ENCODE measurements at places on chromosomes 12 and 14.

GRCh38 chr14:92848887-92849286, 54.8 kb downstream of the GOLGA5 start:
- DNase-seq, result no peak

GRCh38 chr12:64066776-64067175, 155.3 kb downstream of the KICS2 start:
- DNase-seq, result no peak

DNA sequence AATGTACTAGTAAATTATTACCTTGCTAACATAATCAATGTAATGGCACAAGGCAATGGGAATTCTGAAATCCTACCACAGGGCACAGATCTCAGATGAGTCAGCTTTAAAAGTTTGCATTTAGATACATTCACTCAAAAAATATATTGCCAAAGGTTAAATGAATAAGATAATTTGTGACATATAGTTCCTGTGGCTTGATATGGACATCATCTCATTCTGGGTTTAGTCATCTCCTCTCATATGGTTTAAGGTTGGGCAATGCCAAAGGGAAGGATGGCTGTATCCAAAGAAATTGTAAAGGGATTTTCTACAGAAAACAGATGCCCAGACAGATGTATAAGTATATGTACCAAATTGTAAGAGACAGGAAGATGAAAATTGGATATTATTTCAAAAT, 1065.0 kb downstream of the LRFN5 start:
- DNase-seq, result no peak

DNA sequence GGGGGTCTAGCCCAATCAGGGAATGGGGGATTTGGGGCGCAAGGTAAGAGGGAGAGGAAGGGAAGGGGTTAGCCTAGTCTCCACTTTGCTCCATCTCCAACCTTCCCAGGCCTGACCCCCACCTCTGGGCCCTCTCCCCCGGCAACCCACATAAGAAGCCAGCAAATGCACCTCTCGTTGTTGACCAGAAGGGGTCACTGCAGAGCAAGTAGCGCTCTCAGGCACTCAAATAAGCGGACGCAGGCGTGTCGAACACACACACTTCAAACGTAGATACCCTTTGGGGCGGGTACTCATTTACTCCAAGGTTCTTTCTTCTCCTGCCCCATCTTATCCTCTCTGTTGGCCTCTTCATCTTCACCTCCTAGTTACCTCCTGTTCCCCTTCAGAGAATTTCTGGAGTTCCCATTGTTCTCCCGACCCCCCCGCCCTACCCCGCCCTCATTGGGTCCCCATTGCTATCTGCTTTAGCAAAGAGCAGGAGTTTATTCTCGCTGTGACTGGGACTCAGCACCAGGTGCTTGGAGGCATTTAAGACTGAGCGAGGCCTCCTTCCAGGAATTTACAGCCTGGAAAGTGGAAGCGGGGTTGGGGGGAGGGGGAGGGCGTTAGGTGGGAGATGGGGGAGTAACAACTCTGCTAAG, 1.5 kb upstream of the SRRM4 start:
- DNase-seq, result peak; percentile 88

- no peak for DNase-seq
These were observed 2.3 kb upstream of the TRAFD1 start for GRCh38 chr12:112122823-112123690.

DNA sequence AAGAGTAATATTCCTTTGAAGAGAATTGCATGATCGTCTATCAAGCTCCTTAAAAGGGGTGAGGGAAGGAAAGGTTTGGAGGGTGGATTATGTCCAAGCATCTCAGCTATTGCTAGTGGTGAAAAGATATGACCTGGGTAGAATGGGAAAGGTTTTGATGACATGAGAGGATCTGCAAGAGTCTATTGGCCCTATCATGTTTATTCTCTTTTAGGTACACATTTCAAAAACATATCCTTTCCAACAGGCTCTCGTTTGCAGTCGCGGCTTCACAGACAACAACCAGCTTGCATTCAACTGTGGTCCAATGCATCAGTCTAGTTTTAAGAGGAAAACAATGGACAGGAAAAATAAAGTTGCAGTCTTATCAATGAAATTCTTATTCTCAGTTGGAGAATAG, 17.1 kb downstream of the FOXG1 start:
- DNase-seq, result no peak

- no peak for DNase-seq
These were observed 53.5 kb upstream of the PLEKHG6 start for GRCh38 chr12:6257007-6257406.

GRCh38 chr12:233615-233968, 19.6 kb upstream of the SLC6A12 start:
- DNase-seq, result no peak

- DNase-seq, result no peak
These were observed 17.6 kb upstream of the NR4A1 start for GRCh38 chr12:52033446-52034140.

- DNase-seq, result no peak
These were observed 234.8 kb downstream of the ZFP36L1 start for GRCh38 chr14:68558096-68558495.

- peak; percentile 74 for DNase-seq
These were observed 197.5 kb upstream of the TMEM132C start for GRCh38 chr12:128069359-128069997.

GRCh38 chr14:30974628-30975027, 50.8 kb upstream of the AP4S1 start:
- DNase-seq, result no peak

GRCh38 chr14:32709027-32709426, 229.7 kb upstream of the NPAS3 start:
- DNase-seq, result no peak

DNA sequence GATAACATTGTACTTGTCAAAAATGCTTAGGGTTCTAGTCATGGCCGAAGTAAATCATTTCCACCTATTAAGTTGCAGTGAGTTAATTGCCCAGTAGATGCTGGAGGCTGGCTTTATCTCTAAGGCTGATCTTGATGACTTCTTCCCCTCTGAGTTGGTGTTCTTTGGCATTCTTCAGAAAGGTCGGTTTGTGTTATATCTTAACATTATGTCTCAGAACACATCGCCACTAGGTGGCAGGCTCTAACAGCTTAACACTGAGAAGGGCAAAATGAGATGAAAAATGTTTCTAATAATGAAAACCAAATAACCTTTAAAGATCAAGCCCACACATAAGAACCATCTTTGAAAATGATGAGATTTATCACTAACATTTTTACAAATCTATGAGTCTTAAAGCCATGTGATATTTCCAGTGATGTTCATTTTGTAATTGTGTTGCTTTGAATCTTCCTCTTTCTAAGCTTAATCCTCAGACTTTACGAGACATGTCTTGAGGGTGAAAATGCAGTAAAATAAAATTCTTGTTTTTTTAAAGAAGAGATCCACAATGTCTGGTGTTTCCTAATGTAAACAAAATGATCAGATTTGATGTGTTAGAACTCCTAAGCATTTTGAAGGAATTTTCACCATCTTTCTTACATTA, 28.6 kb downstream of the SUDS3 start:
- peak; percentile 83 for DNase-seq

GRCh38 chr12:74689071-74689655, 151.5 kb downstream of the ATXN7L3B start:
- no peak for DNase-seq

DNA sequence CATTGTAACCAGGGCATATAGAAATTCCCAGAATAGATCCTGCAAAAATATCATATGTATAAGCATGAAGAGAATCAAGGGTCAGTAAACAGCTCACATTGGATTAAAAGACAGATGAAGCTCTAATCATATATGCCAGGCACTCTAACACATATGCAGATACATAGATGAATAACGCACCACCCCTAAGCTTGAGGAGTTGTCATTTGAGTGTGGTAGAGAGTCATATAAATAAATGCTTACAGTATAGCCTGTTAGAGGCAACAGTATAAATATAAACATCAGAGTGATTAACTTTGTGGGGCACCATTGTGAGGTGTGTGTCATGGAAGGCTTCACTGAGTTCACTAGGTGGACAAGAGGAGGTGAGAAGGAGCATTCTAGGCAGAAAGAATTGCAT, 346.7 kb upstream of the PRICKLE1 start:
- DNase-seq, result no peak

GRCh38 chr12:31929027-31929526, 30.1 kb upstream of the RESF1 start:
- no peak for DNase-seq

GRCh38 chr14:72621387-72622065, 272.4 kb downstream of the DPF3 start:
- DNase-seq, result peak; percentile 7

GRCh38 chr12:56833780-56834179, 70.7 kb downstream of the HSD17B6 start:
- no peak for DNase-seq

DNA sequence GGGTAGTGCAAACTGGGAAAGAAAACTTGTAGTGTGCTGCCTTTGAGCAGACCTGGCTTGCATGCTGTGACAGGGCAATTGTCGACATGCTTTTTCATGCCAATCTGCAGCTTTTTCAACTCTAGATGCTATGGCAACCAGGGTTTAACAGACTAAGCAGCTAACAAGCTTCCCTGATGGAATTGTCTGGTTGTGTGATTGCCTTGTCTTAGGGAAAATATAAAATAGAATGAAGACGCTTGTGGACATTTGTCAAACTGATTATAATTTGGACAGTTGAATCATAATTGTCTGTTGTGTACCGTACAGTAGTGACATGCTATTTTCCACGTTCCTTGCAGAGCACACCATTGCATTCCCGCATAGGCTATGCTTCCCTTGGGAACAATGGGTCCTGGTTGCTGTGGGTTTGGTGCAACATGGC, 113.0 kb downstream of the FOXG1 start:
- no peak for DNase-seq

DNA sequence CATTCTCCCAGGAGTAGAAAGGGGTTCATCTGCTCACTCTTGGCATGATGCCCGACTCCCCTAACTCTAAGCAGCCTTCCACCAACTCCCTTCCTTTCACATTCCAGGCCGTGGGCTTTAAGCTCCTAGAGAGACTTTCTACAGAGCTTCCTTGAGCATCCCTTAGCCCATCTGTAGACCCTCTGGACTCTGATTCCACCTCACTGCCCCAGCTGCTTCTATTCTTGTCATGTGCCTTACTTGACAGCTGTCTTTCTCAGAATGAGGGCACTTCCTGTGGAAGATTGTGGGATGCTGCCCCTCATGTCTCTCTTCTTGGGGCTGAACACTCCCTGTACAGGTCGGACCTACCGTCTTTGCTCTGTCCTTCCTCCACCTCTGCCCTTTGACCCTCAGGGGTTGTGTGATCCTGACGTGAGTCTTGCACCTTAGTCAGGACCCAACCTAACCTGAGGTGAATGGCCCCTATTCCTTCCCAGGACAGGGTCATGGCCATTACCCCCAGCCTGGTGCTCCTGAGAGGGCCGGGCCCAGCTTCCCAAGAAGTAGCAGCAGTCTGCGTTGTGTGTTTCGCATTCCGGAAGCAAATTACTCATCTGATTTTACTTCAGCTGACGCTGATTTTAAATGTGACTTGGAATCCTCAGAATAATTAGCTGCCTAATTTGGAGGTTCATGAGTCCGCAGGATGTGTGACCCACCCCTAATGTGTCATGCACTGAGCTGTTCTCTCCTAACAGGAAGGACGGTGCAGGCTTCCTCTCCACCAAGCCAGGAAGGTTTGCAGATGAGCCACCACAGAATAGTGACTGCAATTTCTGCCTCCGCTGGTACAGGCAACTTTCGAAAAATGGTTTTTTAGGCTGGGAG, 2.7 kb upstream of the GALNT6 start:
- peak; percentile 78 for DNase-seq

DNA sequence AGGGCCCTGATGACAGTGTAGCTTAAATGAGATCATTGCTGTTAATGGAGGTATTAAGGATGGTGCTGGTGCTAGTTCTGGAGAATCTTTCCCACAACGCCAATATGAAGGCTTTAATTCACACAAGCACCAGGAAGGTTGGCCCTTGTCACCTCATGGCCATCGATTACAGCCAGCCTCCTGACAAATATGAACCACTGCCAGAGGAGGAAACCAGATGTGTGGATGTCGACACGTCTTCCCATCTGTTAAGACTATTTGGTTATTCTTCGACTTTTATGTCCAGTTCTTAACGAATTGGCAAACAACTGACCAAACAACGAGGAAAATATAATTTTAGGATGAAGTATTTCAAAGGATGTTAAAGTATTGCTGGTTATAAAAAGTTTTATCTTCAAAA, 79.5 kb downstream of the PIK3C2G start:
- DNase-seq, result no peak

DNA sequence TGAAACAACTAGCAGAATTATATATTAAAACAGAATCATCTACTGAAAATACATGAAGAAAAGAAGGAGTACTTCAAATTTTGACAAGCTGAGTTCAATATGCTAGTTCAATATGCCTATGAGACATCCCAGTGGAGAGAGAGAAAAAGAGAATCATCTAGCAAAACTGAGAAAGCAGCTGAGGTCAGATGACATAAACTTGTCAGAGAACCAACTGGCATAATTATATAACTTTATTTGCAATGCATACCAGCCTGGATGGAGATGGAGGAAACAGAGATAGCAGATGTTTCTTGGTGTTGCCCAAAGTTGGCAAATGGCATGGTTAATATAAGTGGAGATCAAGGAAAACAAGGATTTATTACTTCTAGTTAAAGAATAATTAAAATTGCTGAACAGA, 148.7 kb upstream of the PDZRN4 start:
- DNase-seq, result no peak

- DNase-seq, result no peak
These were observed 62.1 kb upstream of the GPATCH2L start for GRCh38 chr14:76089575-76089974.

DNA sequence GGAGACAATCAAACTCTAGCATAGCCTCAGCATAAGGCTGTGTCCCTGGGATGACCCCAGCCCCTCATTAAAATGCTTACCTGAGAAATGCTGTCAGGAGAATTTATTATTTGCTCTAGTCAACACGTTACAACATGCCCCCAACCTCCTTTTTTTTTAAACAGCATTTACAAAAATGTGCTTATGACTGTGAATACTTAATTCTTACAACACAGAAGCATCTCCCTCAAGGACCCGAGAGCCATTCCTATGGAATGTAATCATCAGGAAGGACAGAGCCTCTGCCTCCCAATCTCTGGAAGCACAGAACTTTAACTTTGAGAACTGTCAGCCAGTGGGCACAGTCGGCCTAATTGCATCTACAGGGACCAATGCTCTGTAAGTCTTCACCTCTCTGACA, 136.6 kb upstream of the OVCH1 start:
- DNase-seq, result peak; percentile 88

GRCh38 chr12:54044425-54045103, 9.1 kb upstream of the HOXC4 start:
- peak; percentile 75 for DNase-seq

DNA sequence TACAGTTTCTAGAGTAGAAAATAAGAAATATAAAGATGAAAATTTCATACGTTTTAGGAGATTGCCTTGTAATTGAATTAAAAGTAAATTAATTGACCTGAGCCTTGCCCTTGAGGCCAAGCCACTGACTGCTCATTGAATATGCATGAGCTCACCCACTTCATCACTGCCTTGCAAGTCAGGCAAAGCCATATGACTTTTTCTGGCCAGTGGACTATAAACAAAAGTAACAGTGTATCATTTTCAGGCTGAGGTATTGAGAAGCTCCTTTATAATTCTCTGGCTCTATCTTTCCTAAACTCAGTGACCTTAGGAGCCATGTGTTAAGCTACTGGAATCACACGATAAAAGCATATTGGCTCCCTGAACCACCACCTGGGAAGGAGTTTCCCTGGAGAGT, 369.3 kb downstream of the NUAK1 start:
- DNase-seq, result no peak
